ENCODE measurements at places on chromosomes 2 and 18.
A peak's percentile ranks its signal among the peaks of the same experiment; 100 is the strongest.

GRCh38 chr2:233133239-233133638 is 73.1 kb downstream of the INPP5D start:
- DNase-seq = no peak

DNA sequence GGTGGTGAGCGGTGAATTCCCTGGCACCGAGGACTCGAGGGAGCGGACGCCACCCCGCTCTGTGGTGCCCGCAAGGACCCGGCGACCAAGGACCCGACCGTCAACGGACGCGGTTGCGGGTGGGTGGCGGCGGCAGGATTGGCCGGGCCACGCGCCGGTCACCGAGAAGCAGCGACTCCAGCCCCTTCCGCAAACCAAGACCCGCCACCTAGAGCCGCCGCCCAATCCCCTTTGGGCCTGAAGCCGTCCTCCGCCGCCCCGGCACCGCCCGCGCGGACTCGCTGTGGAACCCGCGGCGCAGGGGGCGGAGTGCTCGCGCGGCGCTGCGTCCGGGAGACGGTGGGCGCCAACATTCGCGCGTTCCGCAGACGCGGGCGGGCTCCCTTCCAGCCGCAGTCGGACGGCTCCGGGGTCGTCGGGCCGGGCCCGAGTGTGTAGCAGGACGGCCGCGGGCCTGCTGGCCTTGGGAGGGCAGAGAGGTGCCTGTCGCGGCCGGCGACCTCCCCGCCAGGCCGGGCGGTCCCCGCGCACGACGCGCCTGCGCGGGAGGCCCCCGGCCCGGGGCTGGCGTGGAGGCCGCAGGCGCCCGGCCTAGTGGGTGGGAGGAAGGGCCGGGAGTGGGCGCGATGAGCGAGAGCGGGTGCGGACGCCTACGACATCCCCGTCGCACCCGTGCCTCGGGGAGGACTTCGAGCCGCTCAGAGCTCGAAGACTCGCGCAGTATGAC is at the start of the genes FAM228B and PFN4:
Gene FAM228B, plus strand, starts transcription at position 275 of the 727 bp plus-strand sequence. CDS start 893 bp downstream, outside the sequence.
Gene PFN4, minus strand, starts transcription at position 140 of the 727 bp plus-strand sequence. CDS start 799 bp downstream, outside the sequence.
- DNase-seq = peak; percentile 80

DNA sequence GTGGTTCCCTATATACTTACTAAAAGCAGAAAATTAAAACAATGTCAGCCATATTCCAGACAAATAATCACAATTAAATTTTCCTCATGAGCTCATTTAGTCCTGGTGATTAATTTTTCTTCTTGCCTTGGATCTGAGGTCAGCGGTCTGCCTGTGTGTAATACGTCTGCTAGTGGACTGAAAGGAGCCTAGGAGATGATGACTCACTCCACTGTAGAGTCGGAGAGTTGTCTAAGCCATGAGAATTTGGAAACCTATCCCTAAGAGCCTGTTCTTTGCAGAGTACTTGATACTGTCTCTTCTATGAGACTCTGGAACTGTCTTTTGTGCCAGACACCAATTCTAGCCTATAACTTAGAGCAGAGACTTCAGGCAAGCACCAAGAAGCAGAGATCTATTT is 94.2 kb upstream of the RAB27B start:
- DNase-seq = no peak

- no peak for DNase-seq
Measured at GRCh38 chr2:207078186-207078798, 87.5 kb downstream of the KLF7 start.

DNA sequence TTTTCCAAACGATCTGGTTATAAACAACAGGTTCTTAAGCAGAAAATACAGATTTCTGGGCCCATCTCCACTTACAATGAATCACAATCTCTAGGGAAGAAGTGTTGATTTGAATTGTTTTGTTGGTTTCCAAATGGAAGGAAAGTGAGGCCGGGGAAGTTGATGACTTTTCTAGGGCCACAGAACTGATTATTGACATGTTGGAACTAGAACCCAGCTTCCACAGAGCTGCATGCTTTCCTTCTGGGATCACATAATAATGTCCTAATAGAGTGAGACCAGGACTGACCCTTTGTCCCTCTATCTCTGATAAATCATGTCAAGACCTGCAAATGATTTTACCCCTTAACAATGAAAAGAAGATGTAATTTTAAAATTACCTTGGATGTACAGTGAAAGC is 332.2 kb downstream of the OSR1 start:
- no peak for DNase-seq

GRCh38 chr18:79385326-79385707 is 10.4 kb upstream of the NFATC1 start:
- DNase-seq = no peak

- no peak for DNase-seq
Measured at GRCh38 chr18:64165906-64166305, 17.0 kb upstream of the LINC00305 start.

GRCh38 chr2:2173633-2174032 is 157.4 kb downstream of the MYT1L start:
- no peak for DNase-seq

DNA sequence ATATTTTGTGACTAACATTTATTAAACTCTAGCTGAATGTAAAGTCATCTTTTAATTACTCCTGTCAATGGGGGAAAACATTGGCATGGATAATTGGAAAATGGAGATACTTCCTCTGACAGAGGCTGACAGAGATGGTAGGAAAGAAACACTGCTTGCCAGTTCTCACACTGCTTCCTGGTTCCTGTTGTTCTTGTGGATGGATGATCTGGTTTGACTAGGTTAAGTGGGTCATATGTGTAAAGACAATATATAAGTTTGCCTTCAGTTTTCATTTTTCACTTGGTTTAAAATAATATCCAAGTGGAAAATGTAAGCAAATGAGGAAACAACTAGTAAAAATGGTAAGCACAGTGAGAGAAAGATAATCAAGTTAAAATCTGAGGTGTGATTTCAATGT is 188.8 kb upstream of the CWC22 start:
- DNase-seq = no peak

- DNase-seq = no peak
Measured at GRCh38 chr2:46970334-46971288, 55.0 kb upstream of the MCFD2 start.

- DNase-seq = no peak
Measured at GRCh38 chr2:238100821-238101771, 956 bp downstream of the ESPNL start.

GRCh38 chr18:5977022-5977421 is 81.7 kb upstream of the TMEM200C start:
- no peak for DNase-seq

DNA sequence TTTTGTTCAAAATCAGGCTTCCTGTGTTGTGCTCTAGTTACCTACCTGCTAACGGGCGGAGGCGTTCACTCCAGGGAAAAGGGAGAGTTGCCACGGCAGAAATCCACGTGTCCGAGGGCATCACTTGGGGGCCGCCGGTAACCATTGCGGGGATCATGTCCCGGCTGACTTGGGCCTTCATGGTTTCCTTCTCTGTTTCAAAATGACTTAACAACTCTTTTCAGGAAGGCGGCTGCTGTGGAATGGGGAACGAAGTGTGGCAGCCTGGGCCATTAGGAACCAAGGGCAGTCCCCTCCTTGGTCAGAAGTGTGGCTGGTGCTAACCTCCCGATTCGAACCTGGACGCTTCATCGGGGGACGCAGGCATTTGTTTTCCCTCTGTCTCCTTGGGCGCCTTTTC is 56.8 kb downstream of the INPP5D start:
- DNase-seq = no peak

GRCh38 chr2:69948032-69948962 is 13.1 kb downstream of the ASPRV1 start:
- no peak for DNase-seq

DNA sequence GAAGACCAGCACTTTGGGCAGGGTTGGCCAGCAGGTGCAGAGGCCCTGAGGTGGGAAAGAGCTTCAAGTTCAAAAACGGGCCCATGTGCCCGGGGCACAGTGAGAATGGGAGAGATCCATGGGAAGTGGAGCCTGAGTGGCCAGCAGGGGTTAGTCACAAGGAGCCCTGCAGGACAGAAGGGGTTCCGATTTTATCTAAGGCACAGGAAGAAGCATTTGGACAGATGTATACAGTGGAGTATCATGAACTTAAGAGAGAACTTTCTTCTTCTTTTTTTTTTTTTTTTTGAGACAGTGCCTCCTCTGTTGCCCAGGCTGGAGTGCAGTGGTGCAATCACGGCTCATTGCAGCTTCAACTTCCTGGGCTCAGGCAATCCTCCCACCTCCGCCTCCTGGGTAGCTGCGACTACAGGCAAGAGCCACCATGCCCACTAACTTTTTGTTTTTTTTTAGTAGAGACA is 24.0 kb downstream of the WIPF1 start:
- no peak for DNase-seq

GRCh38 chr2:236177967-236178889 is 10.0 kb upstream of the GBX2 start:
- DNase-seq = no peak

DNA sequence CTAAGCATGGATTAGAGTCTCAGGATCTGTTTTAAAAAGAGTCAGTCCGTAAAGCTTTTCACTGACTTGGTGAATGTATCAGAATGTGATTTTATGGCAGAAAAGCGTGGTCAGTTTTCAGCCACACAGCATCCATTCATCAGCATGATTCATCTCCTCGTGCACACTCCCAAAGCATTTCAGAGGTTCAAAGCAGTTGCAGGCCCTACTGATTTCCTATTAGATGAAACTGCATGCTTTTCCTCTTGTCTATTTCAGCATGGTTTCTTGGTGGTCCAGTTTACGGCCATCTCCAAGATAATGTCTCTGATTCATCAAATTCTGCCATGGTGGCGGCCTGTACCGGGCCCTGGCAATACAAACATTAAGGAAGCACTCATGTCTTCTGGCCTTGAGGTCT is 4.8 kb upstream of the PARD6G start:
- no peak for DNase-seq

DNA sequence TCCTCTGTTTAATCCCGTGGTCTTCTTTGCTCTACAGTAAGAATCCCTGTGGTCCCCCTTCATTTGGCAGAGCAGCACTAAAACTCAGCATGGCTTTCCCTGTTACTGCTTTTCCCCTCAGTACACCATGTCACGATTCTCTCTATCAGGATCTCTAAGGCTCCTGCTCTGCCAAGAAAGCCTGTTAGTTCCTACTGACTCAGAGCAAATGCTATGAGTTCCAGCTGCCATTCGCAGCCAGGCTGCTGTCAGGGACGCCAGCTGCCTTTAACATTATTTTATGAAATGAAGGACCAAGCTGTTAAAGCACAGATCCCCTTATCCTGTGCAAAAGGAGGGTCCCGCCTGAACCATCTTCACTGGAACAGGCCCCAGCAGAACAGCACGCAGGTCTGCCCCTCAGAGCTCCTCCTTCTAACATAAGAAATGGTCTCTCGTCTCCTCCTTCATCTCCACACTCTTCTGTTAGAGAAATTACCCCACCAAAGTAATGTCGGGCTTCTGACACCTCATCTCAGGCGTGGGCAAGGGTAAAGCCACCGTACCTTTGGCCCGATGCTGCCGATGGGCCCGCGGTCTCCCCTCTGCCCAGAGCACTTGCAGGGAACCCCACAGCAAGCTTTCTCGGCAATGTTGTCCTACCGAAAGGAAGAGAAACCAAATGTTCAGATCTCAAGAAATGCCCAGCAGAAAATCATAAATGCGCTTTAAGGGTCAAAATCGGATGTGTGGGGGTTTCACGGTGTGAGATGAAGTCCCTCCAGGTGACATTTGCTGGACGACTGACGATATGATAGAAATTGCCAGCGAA is 52.6 kb downstream of the COL6A3 start:
- DNase-seq = no peak

- DNase-seq = no peak
Measured at GRCh38 chr2:100142393-100142792, at the start of gene AFF3. AFF3 (minus strand) TSS chr2:100142590; CDS start chr2:100104454, 38,136 bp downstream.

DNA sequence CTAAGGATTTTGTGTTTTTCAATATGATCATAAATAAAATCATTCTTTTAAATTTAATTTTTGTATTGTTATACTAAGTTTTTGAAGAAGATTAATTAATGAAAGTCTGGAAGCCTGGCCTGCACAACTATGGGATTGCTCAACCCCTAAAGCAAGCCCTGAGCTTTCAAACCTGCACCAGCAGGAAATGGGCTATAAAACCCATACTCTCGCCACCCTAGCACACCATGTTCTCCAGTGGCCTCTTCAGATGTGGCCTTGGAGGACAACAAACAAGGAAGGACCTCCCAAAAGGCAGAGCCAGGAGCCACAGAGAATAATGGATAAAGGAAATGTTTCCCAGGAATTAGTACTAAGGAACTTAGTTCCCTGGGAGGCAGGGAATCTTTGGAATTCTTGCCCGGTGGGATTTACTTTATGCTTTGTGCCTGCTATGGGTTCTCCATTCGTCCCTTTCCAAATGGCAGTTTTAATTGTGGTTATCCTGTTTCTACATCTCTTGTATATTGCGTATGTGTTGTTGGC is 212.5 kb downstream of the ZFP36L2 start:
- no peak for DNase-seq

- peak; percentile 9 for DNase-seq
Measured at GRCh38 chr2:106269591-106270291, 75.6 kb upstream of the UXS1 start.

GRCh38 chr2:187874786-187875185 is 320.6 kb upstream of the TFPI start:
- no peak for DNase-seq

GRCh38 chr2:40485318-40485717 is 33.4 kb upstream of the SLC8A1 start:
- no peak for DNase-seq

GRCh38 chr18:43278355-43278754 is 1.1 kb upstream of the SYT4 start:
- DNase-seq = no peak

DNA sequence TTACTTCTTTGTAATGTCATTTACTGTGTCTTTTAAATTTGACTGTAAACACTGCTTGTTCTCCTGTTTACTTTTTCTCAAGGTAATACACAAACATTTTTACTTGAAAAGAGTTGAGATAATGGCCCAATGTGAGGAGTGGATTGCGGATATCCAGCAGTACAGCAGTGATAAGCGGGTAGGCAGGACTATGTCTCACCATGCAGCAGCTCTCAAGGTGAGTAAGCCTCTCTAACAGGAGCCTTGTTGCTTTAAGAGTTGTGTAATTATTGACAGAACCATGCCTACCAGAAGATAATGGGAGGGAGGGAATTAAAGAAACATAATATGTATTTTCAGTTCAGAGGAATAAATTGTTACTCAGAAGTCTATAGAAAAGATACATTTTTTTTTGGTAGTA is 16.5 kb upstream of the TTC27 start:
- DNase-seq = no peak

DNA sequence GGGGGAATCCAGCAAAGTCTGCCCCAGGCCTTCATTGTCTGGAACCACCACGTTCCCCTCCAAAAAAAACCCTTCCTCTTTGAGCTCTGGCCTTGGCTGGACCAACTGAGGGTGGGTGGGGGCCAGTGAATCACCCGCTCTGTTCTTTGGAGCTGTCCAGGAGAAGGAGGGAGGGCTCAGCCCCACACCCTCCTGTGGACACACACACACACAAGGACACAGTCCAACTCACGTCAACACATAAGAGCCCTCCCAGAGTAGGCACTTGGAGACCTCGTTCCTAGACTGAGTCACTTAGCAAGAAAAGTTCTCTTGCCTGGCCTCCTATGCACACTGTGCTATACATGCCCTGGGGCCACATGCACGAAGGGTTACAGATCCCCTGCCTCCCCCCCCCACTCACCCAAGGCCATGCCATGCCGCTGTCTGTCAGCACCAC is 1.2 kb upstream of the TNS1 start:
- DNase-seq = no peak

GRCh38 chr2:237593596-237594320 is 3.2 kb upstream of the RAB17 start:
- DNase-seq = peak; percentile 63
